ENCODE measurements at places on chromosomes 7 and 10.

GRCh38 chr10:17041626-17042520, 87.7 kb downstream of the CUBN start:
- no peak for DNase-seq

- peak; percentile 73 for DNase-seq
These were observed 35.4 kb upstream of the COL13A1 start for GRCh38 chr10:69766161-69766910.

- no peak for DNase-seq
These were observed 47.1 kb upstream of the PDSS1 start for GRCh38 chr10:26650406-26650805.

GRCh38 chr10:24150853-24151252, 58.1 kb upstream of the KIAA1217 start:
- no peak for DNase-seq

DNA sequence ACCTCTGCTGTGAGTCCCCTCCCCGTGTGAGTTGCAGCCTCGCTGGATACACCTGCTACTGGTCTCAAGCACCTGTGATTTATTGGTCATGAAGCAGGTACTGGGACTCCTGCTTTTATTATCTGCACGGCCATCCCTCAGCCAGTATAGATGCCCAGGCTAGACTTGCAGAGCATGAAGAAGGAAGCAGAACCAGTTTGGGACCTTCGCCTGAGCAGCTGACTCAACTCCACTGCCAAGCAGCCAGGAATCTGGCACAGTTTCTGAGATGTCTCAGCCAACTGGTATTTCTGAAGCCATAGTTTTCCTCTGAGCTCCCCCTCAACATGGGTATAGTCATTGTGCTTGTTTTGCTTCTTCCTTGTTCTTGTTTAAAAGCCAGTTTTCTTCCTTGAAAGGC, 28.0 kb upstream of the SLC39A12 start:
- no peak for DNase-seq
